Left lung (tissue), 14 donors: ENCODE measurements at places on chromosomes 7 and 10.

DNA sequence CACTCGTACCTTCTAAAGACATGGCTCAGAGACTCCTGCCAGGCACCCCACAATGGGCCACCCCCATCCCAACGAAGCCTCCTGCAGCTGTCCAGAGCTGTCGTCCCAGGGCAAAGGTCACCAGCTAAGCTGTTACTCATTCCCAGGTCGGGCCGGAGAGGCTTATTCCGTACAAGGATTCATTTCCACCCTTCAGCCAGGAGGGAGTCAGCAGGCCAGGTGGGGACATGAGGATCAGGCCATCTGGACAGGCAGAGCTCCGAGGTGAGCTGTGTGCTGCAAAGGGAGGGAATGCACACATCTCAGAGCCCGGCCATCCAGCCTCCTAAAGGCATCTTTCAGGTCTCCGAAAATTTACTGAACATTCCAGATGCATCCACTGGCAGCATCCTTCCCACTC lies 63.9 kb upstream of the NANOS1 start:
- H3K27ac ChIP-seq, result no peak overlapping the region
- peaks cover 6% of the 10 kb centered on the region for H3K27me3 ChIP-seq
- DNase-seq, result no peak
- H3K4me3 ChIP-seq, result no peak overlapping the region
- H3K4me1 ChIP-seq, result no peaks in the 10 kb centered on the region

DNA sequence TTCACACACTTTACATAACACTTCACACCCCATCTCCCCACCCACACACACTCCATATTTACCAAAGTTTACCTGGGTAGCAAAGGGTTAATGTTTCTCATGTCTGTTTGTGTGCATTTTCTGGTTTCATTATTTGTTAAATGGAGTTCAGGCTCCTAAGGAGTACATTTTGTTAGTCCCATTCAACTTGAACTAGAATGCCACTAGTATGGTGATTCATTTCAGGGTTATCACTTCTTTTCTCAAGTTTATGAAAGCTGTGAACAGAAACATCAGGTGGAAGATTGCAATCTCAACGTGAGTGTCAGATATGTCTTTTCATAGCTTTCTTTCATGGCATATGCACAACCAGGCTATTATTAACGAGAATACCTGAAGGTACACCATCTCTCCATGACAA lies 1027.5 kb downstream of the GATA3 start:
- H3K4me1 ChIP-seq, result no peaks in the 10 kb centered on the region
- H3K27me3 ChIP-seq, result no peaks in the 10 kb centered on the region
- no peak for DNase-seq
- H3K27ac ChIP-seq, result no peak overlapping the region

- H3K4me3 ChIP-seq, result no peak overlapping the region
- H3K27ac ChIP-seq, result no peak overlapping the region
- no peaks in the 10 kb centered on the region for H3K4me1 ChIP-seq
- H3K27me3 ChIP-seq, result no peaks in the 10 kb centered on the region
These were observed 184.1 kb upstream of the PTN start for GRCh38 chr7:137527634-137528033.

DNA sequence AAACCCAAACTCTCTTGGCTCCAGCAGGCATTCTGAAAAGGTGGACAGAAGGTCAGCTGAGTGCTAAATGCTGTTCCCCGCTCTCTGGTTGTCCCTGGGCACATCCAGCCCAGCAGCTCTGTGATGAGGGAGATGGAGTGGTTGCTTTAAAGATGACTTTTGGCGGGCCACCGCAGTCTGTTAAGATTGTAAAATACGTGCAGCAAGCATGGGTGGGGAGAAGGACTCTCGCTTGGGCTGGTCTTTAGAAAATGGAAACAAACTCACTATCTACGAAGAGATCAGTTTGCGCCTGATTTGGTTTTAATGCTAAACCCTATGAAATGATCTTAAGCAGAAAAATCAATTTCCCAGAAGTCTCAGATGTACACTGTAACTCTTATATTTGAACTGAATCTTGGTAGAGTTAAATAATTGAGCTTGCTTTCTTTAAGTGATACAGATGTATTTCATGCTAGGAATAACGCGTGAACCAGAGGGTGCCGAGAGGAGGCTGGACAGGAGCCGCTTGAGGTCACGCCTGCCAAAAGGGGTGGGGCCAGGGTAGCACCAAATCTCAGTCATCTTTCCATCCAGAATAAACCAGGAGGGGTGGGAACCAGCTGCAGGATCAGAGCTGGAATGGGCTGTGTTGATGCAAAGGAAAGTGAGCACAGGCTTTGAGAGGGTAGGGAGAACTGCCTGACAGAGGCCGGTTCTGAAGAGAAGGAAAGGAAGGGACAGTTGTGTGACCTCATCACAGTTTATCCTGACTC lies 170.2 kb upstream of the MKI67 start:
- H3K27me3 ChIP-seq, result no peaks in the 10 kb centered on the region
- H3K27ac ChIP-seq, result no peak overlapping the region
- H3K4me3 ChIP-seq, result no peak overlapping the region

GRCh38 chr7:16765436-16765859 lies 11.9 kb downstream of the TSPAN13 start:
- no peaks in the 10 kb centered on the region for H3K4me1 ChIP-seq
- no peaks in the 10 kb centered on the region for H3K27me3 ChIP-seq
- no peak overlapping the region for H3K4me3 ChIP-seq
- H3K36me3 ChIP-seq, result no peaks in the 10 kb centered on the region

- no peaks in the 10 kb centered on the region for H3K4me1 ChIP-seq
- H3K4me3 ChIP-seq, result no peak overlapping the region
- no peak for DNase-seq
- H3K27me3 ChIP-seq, result no peaks in the 10 kb centered on the region
- no peaks in the 10 kb centered on the region for H3K36me3 ChIP-seq
These were observed 199.3 kb downstream of the PRKG1 start for GRCh38 chr10:51273574-51273973.

GRCh38 chr10:88417387-88418030 lies 165.6 kb downstream of the RNLS start:
- no peaks in the 10 kb centered on the region for H3K36me3 ChIP-seq
- no peak for DNase-seq
- H3K4me3 ChIP-seq, result no peak overlapping the region
- no peaks in the 10 kb centered on the region for H3K4me1 ChIP-seq
